Activated B cell treated with CpG ODN at 0.5 μM for 24 hours (primary cell): ENCODE measurements at places on chromosomes 3 and 15.

DNA sequence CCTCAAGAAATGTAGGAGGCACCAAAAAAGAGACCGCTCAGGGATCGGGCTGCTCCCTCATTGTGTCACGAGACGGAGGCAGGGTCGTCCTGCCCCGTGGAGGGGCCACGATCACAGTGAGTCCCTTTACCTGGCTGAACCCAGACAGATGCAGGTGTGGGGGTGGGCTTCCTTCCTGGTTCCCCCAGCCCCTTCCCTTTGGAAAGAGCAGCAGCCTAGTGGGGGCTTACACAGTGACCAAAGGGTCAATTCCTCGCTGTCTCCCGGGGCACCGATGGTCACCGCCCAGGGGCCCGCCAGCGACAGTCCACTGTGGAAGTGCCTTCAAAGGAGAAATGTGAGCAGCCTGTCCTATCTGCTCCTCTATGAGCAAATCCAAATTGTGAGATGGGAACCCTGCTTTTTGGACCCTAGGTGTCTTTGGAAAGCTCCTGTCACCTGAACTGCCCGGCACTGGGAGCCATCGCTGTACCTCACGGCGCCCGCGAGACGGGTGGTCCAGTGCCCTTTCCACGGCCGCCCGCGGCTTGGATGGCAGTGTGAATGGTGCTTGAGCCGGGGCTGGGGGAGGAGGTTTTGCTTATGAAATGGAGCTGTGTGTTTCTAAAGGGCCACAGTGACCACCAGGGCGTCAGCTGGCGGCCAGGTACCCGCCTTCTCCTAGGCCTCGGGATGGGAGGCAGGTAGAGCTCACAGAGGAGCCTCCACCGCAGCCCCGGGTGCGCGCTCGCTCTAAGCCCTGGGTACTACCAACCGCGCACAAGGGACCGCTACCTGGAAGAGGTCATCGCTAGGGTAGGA, 155.7 kb downstream of the KLF13 start:
- DNase-seq: no peak

GRCh38 chr15:25799906-25800700, 63.0 kb downstream of the ATP10A start:
- DNase-seq: no peak

- DNase-seq: no peak
Observed at GRCh38 chr3:58884453-58884852, 165.4 kb downstream of the CFAP20DC start.

DNA sequence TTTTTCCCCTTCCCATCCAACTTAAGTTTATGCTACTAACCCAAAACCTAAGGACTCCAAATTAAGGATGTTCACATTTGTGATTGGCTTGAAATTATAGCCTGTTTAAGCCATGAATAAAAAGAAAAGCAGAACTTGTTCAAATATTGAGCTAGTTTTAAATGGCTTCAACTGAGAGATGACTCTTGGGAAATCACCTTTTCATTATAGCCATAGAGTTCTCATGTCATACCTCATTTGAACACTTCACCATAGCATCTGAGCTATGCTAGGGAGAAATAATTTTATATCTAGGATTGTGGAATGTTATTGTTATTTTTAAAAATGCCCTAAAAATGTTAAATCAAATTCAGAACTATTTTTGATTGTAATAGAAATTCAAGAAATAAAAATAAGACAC, 409.2 kb upstream of the RARB start:
- DNase-seq: no peak

DNA sequence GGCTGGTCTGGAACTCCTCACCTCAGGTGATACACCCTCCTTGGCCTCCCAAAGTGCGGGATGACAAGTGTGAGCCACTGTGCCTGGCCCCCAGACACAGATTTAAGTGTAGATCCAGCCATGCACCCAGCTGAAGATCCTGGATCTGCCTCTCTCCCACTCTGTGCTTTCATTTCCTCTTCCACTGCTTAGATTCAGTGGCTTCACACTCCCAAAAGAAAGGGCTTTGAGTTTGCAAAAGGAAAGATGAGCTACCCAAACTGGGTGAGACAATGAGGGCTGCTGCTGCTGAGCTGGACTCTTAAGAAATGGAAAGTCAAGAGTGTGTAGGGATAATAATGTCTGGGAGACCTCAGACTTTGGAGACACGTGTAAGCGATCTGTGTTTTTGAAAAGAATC, 45.5 kb downstream of the ISG20 start:
- DNase-seq: no peak

GRCh38 chr3:83625261-83625660, 1333.5 kb upstream of the CADM2 start:
- DNase-seq: no peak

- no peak for DNase-seq
Observed at GRCh38 chr3:192917028-192917403, 640 bp downstream of the MB21D2 start.

DNA sequence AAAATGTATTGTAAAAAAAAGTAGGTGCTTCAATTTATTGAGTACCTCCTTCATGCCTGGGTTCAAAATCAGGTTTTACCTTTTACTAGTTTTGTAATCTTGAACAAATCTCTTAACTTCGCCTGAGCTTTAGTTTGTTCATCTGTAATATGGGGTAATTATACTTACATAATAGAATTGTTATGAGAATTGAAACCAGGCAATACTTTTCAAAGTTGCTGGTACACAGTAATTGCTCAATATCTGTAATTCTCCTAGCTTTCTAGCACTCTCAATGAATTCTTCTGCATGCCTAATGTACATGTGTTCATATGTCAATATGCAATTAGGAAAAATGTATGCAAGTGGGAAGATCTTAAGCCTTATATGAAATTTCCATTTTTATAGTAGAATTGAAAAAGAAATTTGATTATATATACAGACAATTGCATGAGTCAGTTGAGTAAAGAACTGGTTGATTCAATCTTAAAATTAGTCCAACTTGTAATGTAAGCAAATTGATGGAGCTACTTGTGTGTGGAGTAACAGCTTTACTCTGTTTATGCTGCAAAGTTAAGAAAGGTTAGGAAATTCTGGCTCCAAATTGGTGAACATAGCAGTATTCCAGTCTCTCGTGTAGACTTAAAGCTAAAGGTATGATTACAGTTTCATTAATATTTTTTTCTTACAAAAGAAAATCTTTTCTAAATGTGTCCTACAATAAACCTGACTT, 4.1 kb downstream of the TNFSF10 start:
- no peak for DNase-seq

DNA sequence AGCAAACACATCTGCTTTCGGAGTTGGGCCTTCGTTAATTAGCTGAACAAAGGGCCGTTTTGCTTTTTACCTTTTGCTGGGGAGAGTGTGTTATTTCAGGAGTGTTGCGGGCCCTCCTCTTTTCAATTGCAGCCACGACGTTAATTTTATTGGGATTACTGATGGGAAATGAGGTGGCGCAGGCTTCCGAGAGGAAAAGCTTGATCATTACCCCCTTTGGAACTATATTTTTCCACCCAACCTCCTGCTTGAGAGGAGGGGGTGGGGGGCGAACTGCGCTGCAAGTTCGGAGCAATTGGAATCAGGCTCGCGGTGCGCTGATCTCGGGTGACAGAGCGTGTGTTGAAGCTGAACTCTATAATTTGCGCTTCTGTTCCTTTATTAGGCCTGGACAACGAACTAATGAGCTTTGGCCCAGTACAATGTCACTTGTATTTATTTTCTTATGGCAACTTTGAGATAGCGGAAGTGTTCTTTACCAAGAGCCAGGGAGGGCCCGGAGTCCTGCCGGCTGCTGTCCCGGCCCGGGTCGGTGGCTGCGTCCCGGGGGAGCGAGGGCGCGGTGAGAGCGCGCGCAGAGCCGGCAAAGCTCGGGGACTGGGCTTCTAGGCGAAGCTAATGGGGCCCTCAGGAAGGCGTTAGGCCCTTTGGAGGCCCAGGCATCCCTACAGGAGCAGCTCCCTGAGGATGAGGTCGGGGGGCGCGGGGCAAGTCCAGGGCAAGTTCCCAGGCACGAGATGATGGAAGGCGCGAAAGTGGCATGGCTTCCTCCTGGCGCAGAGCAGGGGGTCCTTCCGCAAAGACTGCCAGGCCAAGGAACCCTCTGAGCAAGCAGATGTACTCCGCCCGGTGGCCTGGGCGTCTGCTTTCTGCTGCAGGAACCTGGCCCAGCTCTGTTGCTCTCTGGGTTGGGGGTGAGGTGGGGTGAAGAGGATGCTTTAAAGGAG, 12.9 kb downstream of the NR2F2 start:
- no peak for DNase-seq

GRCh38 chr15:45095661-45096060, 18.3 kb downstream of the DUOX2 start:
- no peak for DNase-seq

DNA sequence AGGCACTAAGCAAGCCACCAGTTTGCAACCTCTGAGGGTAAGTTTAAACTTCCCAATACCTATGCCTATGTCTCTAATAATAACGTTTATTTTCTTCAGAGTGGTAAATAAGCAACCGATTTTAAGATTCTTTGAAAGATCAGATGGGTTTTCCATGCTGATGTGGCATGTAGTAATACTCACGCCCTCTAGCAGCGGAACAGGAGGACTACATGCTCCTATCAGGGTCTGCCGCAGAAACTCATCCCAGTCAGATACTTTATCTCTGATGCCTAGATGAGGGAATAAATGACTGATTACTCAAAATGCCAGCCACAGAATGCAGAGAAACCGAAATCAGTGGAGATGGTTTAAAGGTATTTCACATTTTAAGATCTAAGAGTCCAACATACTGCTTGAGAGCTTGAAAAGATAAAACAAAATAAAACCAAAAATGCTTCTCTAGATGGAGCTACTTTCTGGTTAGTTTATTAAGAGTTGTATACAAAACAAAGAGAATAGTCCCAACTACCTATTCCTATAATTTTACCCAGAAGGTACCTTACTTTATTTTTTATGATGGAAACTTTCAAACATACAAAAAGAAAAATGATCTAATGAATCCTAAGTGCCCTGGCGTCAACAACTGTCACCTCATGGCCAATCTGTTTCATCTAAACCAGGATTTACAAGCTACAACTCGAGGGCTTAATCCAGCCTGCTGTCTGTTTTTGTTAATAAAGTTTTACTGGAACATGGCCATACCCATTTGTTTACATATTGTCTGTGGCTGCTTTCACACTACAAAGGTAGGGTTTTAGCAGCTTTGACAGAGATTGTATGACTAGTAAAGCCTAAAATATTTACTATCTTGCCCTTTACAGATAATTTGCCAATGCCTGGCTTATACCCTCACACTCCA, 37.5 kb upstream of the STIMATE start:
- no peak for DNase-seq
